Renal cortex interstitium (tissue), 15 donors: ENCODE measurements at places on chromosomes 13 and 19. TPM values are rescaled to one million over a fixed set of nuclear protein-coding genes. Genes with fewer than 3 reads are reported as not detected.

The EPSTI1 gene
- polyA plus RNA-seq, result 16.3 TPM

The ADGRE1 gene
- 0.44 TPM for polyA plus RNA-seq

The HRC gene
- polyA plus RNA-seq, result 29.2 TPM

The APOC4 gene
- not detected for polyA plus RNA-seq

The HSD17B14 gene
- 23.7 TPM for polyA plus RNA-seq

The GAPDHS gene
- not detected for polyA plus RNA-seq

- DNase-seq, result no peak
Measured at GRCh38 chr19:56291867-56292266, 19.3 kb downstream of the EDDM13 start.

DNA sequence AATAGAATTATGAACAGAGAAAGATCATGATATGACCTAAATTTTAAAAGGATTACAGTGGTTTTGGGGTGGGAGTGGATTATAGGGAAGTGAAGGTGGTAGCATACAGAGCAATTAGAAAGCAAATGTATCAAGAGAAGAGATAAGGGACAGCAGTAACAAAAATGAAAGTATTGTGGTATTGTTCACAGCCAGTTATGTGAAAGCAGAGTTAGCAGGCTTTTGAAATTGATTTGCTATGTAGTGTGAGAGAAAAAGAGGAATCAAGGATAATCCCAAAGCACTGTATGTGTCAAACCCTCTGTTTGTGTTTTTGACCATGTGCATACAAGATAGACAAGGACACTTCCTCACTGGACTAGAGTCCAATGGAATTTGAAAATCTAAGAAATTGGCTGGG lies 1721.4 kb downstream of the PCDH9 start:
- no peak for DNase-seq

DNA sequence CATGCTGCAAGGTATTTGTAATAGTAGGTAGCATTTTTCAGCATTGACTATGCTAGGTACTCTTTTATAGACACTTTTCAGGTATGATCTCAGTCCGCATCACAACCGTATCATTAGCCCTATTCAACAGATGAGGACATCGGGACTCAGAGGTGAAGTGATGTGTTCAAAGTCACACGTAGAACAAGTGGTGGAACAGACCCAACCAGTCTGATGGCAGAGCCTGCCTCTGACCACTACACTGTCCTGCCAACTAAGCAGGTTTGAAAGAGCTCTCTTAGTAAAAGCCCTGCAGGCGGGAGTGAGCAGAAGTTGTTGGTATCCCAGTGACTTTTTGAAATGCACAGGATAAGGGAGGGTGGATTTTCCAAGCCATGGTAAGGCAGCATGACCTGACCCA lies 20.2 kb downstream of the PAF1 start:
- no peak for DNase-seq

DNA sequence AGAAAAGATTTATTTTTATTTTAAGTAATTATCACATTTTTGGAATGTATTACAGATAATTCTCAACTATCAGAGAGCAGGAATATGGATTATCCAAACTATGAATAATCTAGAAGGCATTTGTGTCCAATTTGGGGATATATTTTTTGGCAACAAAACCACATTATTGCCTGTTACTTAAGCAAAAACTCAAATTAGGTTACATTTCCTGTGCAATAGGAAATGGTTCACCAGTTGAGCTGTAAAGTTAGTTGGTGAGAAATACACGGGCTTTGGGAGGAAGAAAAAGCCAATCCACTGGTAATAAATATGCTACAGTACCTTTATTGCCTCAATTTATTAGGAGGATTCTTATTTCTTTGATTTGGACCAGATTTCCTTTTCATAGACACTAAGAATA lies 1075.2 kb downstream of the PCDH9 start:
- no peak for DNase-seq
